H9 (cell line): ENCODE measurements at places on chromosomes 3 and 15.

GRCh38 chr3:8578282-8578681, 66.3 kb downstream of the SSUH2 start:
- no peak for DNase-seq

- no peak for DNase-seq
Measured at GRCh38 chr15:31317421-31318327, 9.0 kb upstream of the KLF13 start.

DNA sequence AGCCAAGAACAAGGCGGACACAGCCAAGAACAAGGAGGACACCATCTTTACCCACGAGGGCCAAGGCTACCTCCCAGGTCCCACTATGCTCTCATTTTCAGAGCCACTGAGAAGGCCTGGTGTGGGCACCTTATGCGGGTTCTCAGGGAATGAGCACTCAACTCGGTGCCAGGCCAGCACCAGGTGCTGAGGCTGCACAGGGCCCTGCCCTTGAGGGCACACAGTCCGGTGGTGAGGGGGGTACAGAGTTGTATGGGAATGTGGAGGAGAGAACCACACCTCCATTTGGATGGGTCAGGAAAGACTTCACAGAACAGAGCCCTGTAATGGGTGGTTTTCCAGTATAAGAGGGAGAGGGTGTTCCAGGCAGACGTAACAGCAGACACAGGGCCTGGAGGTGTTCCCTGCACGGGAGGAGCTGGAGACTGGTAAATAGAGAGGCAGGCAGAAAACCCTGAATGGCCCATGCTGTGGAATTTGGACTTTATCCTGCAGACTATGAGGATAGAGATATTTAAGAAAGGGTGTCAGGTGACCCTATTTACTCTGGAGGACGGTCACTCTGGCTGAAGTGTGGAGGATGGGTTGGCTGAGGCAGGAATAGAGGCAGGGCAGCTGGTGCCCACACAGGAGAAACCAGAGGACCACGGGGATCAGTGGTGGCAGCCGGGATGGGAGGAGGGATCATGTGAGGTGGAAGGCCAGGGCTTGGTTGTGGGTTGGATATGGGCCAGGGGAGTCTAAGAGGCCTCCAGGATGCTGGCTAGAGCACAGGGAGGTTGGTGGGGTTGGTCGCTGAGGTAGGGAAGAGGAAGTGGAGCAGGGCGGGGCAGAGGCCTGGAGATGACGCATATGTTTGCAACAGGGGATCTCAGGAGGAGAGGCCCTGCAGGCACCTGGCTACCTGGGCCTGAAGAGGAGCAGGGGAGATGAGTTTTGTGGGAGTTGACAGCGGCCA, 34.6 kb downstream of the CRABP1 start:
- peak; percentile 49 for DNase-seq

DNA sequence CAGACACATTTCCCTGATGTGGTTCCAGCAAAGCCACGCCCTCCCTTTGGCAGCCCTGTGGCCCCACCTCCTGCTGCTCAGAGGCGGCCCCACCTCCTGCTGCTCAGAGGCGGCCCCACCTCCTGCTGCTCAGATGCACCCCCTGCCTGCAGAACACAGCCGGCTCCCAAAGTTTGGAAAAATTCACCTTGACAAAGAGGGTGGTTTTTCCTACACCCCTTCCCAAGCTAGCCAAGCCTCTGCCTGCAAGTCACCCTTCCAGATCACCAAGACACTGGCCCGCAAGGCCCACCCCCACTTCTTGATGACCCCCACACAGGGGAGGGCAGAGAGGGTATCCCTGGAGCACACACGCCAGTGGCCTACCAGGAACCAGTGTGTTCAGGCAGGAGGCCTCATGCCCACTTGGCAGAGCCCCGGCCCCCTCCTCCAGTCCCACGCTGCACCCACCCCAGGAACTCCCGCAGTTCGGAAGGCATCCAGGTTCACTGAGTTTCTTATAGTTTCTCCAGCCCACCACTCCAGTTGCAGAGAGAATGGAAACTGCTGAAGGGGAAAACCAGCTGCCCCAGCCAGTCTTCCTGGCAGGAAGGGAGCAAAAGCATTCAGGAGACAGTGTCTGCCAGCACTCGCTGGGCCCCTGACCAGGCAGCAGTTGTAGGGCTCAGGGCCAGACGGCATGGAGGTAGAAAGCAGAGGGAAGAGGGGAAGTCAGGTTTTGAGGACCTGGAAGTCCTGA, 2.3 kb upstream of the HAPLN3 start:
- no peak for DNase-seq

- no peak for DNase-seq
Measured at GRCh38 chr3:172562871-172563865, 39.9 kb upstream of the TNFSF10 start.

DNA sequence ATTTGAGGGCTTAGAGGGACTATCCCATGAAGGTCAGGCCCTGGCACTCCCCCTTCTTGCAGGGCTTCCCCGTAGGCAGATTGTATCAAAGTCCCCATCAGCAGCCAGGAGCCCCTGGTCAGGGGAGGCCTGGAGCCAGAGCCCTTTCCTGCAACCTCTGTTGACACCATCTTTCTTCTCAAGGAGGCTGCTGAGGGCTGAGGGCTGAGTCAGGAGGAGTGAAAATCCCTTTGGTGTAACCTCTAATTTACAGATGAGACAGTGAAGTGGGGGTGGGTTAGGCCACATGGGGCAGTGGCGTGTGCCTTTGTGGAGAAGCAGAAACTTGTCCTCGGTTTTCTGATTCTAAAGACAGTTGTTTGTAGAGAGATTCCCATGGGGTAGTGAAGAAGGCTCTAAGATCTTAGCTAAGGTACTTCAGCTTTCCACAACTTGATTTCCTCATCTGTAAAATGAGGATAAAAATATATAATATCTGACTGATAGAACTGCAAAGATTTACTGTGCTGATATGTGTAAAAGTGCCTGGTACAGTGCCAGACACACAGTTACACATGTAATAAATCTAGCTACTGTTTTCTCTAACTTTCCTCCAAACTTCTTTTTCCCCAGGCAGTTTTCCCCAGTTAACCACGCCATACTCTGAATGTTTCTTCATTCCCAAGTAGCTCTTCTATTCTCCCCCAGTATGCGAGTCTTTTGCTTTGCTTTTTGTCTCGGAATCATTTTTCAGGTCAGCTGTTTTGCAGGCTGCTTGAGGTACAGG, 249.4 kb upstream of the TPM1 start:
- DNase-seq: no peak

- DNase-seq: no peak
Measured at GRCh38 chr3:77407441-77407840, 367.5 kb downstream of the ROBO2 start.
